ENCODE measurements at places on chromosomes 1 and 21.

DNA sequence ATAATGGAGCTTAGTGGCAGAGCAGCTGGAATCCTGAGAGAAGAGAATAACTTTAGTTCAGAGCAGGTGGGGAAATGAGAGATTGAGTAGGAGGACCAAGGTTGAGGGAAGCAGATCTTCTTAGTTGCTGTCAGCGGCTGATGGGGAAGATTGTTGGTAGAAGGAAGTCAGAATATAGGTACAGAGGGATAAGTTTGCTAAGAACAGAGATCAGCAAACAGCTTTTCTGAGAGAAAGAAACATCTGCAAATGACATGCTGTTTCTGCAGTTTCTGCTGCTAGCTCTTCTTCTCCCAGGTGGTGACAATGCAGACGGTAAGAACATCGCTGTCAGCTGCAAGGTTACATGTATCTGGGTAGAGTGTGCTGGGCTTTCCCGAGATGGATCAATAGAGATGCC lies at the start of gene CD1C:
TSS of gene CD1C (plus strand) at position 113 of the 400 bp plus-strand sequence. CDS start at position 255, 142 bp downstream.
- no peak for DNase-seq

DNA sequence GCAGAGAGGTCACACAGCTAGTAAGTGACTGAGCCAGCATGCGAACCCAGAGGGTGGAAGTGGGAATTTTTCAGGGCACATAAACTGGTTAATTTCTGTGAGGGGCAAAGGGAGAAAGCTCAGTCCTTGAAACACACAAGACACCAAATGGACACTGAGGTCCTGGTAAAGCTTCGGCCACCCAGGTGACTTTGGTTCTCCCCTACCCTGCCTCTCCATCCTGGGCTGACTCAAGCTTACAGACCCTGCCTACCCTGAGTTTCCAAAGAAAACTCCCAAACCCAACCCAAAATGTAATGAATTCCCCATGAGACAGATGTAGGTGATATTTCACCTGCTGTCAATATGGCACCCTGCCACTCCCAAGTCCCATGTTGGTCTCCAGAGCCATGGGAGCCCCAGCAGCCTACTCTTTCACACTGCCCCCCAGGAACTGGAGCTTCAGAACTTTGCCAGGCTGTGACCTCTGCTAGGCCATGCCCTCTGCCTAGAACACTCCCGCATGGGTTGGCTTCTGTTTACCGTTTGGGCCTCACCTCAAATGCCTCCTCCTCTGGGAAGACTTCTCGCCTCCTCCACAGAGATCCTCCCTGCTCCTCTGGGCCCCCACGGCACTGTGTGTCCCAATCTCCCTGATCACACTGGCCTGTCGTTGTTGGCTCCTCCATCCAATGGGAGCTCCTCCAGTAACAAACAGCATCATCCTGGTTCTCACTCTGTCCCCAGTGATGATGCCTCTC lies 3.7 kb upstream of the LRP8 start:
- DNase-seq = no peak

DNA sequence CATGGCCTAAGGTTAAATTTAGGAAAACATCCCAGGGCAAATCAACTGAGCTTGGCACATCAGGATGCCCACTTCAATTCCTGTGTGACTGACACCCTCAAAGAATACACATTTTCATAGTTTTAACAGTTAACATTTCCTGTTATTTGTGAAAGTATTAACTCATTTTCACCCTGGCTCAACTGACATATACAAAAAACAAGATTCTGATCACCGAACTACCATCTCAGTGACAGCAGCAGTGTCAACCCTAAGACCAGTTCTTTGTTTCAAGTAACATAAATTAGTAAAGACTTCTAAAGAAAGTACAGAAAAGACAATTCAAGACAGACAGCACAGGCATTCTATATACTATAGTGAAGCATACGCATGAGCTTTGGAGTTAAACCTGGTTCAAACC lies 69.0 kb upstream of the SDC3 start:
- DNase-seq = no peak

DNA sequence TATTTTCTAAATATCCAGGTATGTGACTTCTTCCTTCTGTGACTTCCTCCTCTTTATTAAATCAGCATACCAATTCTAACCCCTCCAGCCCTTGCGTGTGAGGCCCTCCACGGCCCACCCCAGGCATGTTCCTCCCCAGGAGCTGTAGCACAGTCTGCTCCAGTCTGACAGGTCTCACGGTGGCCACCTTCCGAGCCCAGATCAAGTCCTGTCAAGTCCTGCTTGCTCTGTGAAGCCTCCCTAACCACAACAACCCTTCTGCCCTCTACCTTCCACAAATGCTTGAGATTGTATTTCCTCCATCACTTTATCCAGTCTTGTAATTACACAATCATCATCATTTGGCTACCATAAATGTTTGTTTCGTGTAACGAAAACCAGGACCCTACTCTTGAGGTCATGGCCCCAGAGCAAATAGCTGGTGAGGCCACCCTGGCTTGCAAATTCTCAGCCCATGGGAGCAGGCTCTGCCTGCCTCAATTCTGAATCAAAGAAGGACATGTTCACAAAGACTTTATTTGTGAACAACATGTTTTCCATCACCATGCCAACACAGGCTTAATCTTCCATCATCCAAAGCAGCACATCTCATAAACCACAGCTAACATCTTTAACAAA lies 33.0 kb upstream of the S100A7 start:
- DNase-seq = no peak

DNA sequence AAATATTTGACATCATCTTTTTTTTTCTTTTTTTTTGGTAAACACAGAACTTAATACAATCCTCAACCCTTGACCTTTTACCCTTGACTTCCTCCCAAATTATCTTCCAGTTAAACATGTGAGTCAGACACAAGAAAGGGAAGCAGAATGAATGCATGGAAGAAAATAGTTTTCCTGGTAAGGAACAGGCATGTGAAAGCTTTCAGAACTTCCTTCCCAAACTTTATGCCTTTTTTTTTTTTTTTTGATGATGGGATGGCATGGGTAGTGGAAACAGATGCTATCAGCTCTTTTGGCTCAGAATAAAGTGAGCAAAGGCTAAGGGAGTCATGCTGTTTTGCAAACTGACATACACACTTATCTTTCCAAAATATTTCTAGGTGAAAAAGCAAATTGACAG lies 1079.1 kb downstream of the TTLL7 start:
- DNase-seq = no peak

- DNase-seq = no peak
Observed at GRCh38 chr1:11944358-11944931, 9.9 kb downstream of the PLOD1 start.

- DNase-seq = no peak
Observed at GRCh38 chr1:186875896-186876835, 47.4 kb downstream of the PLA2G4A start.

DNA sequence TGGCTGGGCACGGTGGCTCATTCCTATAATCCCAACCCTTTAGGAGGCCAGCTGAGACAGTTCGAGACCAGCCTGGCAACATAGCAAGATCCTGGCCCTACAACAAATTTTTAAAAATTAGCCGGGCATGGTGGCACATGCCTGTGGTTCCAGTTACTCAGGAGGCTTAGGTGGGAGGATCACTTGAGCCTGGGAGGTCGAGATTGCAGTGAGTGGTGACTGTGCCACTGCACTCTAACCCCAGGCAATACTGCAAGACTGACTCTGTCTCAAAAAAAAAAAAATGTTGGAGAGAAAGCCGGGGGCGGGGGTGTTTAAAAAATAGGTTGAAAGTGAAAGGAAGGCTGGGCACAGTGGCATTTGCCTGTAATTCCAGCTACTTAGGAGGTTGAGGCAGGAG lies 16.5 kb downstream of the CLDN19 start:
- DNase-seq = no peak

GRCh38 chr1:237999426-238000052 lies 108.8 kb upstream of the ZP4 start:
- DNase-seq = no peak

- no peak for DNase-seq
Observed at GRCh38 chr21:44943686-44944550, 4.1 kb downstream of the SLX9 start.

GRCh38 chr1:14765773-14766172 lies 167.3 kb downstream of the KAZN start:
- no peak for DNase-seq
